Suppressor macrophage treated with lipopolysaccharide for 1 hour (primary cell): ENCODE measurements at places on chromosomes 7 and 10.

GRCh38 chr10:29725133-29725720, 90.5 kb upstream of the SVIL start:
- DNase-seq, result peak; percentile 54

- no peak for DNase-seq
Measured at GRCh38 chr7:25244254-25245033, 16.2 kb upstream of the NPVF start.

- DNase-seq, result no peak
Measured at GRCh38 chr7:136143271-136143670, 166.1 kb upstream of the MTPN start.

- DNase-seq, result no peak
Measured at GRCh38 chr7:42095791-42096190, 141.2 kb downstream of the GLI3 start.

DNA sequence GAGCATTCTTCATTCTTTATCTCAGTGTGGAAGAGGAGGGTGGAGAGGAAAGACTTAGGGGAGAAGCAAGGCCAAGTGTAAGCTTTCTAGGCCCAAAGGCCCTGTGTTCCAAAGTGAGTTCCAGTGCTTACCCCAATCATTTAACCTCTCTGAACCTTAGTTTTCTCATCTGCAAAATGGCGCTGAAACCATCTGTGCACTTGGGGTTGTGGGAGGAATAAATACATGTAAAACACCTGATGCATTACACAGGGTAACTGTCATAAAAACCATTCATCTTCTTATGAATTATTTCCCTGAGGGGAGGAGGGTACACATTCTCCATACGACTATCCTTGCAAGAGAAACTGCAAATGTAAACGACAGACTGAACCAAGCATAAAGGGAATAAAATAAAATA, 19.0 kb downstream of the PIK3AP1 start:
- no peak for DNase-seq
